ENCODE measurements at places on chromosomes 4 and X.

DNA sequence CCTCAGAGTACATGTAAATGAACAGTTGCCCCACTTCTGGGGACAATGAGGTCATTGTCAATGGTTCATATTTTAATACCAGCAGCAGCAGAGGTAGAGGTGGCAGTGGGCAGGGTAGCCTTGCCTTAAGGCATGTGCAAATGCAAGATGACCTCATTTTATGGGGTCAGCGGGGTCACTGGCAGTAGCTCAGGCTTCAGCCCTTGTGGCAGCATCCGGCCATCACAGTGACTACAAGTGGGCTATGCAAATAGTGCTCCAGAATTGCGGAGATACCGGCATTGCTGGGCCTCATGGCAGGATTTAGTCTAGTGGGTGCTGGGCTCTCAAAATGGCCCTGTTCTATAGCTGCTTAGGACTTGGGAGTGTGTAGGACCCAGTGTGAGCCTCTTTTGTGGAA is 144.7 kb downstream of the FAM47A start:
- no peak for DNase-seq

DNA sequence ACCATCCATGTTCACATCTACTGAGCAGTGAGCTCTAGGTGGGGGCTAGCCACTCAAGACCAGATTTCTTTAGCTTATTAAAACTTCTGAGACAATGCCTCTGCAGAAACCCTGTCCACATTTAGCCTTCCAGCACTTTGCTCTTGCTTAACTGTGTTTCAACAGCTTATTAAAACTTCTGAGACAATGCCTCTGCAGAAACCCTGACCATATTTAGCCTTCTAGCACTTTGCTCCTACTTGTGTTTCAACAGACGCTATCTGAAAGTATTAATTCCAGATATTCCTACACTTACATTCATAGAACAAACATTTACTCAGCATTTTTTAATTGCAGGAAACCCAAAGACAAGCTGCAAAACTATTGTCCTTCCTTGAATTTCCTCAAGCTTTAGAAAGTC is 91.9 kb downstream of the SEL1L3 start:
- no peak for DNase-seq

GRCh38 chr4:77662396-77662795 is 56.8 kb downstream of the CXCL13 start:
- DNase-seq = no peak

DNA sequence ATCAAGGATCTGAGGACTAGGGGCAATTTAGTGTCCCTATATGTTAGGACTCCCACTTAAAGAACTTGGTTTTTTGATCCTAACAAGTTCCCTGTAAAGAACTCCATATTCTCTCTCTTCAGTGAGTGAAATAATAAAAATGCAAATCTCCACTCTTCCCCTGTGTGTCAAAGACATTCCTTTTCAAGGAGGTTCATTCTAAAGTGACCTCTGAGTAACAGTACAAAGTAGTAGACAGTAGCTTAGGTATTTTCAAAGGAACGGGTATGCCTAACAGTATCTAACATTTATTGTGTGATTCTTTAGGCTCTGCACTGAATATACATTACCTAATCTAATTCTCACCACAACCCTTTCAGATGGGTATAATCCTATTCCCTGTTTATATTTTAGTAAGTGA is 58.4 kb upstream of the SCOC start:
- DNase-seq = no peak

All from suppressor macrophage treated with lipopolysaccharide for 1 hour (primary cell).